ENCODE measurements at places on chromosomes 16 and 17.

DNA sequence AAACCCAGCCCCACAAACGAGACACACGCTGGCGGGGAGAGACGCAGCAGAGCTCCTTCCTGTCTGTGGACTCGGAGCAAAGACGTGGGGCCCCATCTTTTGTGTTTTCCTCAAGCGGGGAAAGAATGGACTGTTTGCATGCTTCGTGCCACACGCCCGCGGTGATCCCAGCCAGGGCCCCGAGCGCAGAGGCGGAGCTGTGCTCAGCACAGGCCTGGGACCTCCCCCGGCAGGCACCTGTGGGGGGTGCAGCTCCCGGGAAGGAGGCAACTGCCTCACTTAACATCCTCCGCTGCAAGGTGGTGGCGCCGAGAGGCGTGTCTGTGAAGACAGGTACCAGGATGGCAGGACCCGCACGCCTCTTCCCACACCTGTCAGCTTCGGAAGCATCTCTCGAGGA lies 19.1 kb downstream of the TRARG1 start:
- no peak for DNase-seq

DNA sequence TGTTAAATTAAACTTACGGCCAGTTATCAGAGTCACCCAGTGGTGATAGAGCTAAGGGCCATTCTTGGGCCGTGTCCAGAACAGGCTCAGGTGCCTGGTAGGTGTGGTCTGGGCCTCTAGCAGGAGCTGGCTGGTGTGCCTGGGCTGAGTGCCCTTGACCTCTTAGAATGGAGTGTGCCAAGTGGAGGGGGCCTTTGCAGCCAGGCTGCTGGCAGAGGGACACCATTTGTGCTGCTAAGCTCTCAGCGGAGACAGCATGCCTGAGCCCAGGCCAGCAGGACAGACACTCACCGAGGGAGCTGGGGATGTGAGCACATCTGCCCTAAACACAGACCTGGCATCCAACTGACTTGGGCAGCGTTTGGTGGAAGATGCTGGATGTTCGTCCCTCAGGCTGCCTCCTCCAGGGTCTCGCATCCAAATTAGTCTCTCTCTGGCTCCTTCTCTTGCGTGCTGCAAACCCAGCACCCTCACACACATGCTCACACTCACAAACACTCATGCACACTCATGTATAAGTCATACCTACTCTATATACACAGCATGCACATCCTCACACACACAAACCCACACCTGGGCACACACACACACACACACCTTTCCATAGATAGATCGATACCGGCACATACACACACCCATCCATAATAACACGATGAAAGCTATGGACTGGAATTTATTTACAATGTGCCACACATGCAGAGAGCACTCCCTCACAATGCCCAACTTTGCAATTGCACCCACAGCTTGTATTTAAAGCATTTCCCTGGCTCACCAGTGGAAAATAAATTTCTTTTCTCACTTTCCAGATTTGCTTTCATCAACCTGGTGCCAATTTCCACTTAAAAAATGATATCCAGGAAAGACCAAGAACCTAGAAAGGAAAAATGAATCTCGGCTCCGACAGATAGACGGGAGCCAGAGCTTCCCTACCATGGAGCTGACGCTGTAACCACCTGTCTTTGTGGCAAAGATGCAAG lies 33.6 kb upstream of the CDH5 start:
- no peak for DNase-seq

- no peak for DNase-seq
Measured at GRCh38 chr16:89476811-89477261, 13.5 kb downstream of the ANKRD11 start.

GRCh38 chr17:21368545-21369246 lies 7.5 kb upstream of the KCNJ12 start:
- no peak for DNase-seq

GRCh38 chr17:50598487-50598886 lies 36.2 kb upstream of the ABCC3 start:
- no peak for DNase-seq

GRCh38 chr16:23124315-23124714 lies 24.9 kb downstream of the USP31 start:
- DNase-seq: no peak

DNA sequence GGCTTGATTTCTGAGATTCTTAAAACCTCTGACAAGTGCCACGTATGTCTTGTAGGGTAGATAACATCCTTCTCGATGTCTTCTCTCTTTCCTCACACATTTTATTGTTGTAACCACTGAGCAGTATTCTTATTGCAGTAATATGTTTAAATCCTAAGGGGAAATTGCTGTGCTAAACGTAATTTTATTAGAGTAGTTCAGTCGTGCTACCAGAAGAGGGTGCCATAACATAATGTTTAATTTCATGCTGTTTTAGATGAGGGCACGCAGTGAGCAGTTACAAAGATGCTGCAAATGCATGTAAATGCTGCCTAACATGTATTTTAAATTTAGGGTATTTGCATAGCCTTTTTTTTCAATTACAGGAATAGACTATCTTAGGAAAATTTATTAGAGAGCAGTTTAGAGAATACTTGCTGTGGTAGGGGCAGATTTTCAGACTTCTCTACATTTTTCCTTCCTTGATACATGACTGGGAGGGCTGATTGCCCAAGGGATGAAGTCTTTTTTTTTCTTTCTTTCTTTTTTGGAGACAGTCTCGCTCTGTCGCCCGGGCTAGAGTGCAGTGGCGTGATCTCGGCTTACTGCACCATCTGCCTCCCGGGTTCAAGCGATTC lies 51.7 kb downstream of the GAN start:
- no peak for DNase-seq

GRCh38 chr16:85711982-85712587 lies 23.3 kb upstream of the GINS2 start:
- no peak for DNase-seq

DNA sequence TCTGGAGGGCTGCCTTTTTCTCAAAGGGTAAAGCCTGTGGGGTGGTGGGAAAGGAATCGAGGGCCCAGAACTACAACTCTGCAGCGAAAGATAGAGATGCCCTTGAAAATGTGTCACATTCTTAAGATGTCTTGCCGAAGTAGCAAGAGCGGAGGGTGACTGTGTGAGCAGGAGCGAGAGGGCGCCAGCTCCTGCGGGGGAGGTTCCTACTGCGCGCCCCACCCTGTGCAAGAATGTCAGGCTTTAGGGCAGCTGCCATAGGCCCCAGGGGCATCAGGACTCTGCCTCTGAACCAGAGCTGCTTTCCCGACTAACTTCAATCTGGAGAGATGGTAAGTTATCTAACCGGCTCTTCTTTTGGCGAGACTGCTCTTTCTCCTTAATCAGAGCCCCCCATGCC lies 11.8 kb upstream of the ITGAE start:
- no peak for DNase-seq
